Effector memory CD4-positive, alpha-beta T cell (primary cell): ENCODE measurements at places on chromosomes 3 and 15.
A peak's percentile ranks its signal among the peaks of the same experiment; 100 is the strongest.

DNA sequence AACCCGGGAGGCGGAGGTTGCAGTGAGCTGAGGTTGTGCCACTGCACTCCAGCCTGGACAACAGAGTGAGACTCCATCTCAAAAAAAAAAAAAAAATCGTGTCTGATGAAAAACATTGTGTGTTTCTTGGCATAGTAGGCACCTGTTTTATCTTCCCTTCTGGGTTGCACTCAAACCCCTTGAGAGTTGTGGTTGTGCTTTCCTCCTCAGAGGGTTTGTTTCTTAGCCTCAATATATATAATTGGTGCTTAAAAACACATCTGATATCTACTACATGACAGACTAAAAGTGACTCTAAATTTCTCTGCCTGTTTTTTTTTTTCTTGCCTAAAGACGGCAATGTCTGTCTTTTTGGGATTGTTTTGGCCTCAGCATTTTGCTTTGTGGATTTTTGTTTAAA lies 7.6 kb downstream of the NR1D2 start:
- H3K4me3 ChIP-seq, result no peak overlapping the region
- peaks cover 11% of the 10 kb centered on the region for H3K4me1 ChIP-seq
- DNase-seq, result no peak
- H3K27ac ChIP-seq, result no peak overlapping the region
- peaks cover 15% of the 10 kb centered on the region for H3K36me3 ChIP-seq

DNA sequence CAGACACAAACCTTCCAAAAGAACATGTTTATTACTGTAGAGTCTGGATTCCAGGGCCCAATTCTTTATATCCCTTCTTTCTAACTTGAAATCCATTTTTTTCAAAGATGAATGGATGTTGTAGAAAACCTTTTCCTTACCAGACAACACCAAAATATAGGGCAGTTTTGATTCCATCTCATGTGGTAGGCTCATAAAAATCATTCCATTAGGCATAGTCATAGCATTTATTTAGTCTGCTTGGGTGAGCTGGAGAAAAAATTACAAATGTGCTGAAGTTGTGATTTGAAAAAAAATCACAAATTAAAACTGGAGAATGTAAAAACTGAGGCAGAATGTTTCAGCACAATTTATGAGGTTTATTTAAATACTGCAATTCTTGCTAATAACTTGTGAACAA lies 199.3 kb upstream of the TBC1D5 start:
- H3K27ac ChIP-seq, result no peak overlapping the region
- no peaks in the 10 kb centered on the region for H3K4me1 ChIP-seq
- H3K27me3 ChIP-seq, result no peaks in the 10 kb centered on the region
- H3K36me3 ChIP-seq, result no peaks in the 10 kb centered on the region

DNA sequence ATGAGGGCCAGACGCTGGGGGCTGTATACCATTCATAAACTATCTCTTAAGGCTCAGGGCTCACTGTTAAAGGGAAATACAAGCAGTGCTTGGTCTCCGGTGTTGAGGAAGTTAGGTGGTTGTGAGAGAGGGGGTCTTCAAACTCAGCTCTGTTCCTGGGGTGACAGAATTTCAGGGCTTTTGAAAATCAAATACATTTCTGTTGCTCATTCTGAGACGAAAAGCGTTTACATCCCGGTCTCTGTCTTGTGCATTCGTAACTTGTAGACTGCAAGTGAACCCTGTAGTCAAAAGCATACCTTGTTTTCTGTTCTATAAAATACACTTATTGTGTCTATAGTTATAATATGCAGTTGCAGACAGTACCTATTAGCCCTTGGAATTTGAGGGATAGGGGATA lies 1.7 kb downstream of the SLCO3A1 start:
- H3K36me3 ChIP-seq, result no peaks in the 10 kb centered on the region
- no peak for DNase-seq
- H3K4me3 ChIP-seq, result peak overlapping the region; percentile 53
- no peaks in the 10 kb centered on the region for H3K27me3 ChIP-seq

GRCh38 chr3:99716463-99716995 lies 78.1 kb downstream of the COL8A1 start:
- H3K27me3 ChIP-seq, result no peaks in the 10 kb centered on the region
- DNase-seq, result no peak
- H3K27ac ChIP-seq, result no peak overlapping the region
- no peak overlapping the region for H3K4me3 ChIP-seq
- H3K36me3 ChIP-seq, result no peaks in the 10 kb centered on the region

DNA sequence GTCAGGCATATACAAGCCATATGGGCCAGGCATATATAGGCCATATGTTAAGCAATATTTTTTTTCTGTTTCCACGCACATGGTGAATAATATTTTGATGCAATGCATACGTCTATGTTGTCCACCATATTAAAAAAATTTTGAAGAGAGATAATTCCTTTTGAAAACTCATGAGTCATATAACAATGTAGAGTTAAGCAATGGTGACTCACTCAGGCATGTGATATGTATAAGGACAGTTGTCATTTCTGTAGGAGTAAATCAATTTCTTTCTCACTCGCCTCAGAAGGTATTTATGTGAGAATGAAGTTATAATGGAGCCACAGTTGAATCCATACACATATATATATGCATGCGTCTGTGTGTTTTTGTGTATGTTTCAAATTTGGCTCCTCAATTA lies 272.6 kb downstream of the EPHA3 start:
- no peaks in the 10 kb centered on the region for H3K36me3 ChIP-seq
- no peaks in the 10 kb centered on the region for H3K4me1 ChIP-seq
- DNase-seq, result no peak

DNA sequence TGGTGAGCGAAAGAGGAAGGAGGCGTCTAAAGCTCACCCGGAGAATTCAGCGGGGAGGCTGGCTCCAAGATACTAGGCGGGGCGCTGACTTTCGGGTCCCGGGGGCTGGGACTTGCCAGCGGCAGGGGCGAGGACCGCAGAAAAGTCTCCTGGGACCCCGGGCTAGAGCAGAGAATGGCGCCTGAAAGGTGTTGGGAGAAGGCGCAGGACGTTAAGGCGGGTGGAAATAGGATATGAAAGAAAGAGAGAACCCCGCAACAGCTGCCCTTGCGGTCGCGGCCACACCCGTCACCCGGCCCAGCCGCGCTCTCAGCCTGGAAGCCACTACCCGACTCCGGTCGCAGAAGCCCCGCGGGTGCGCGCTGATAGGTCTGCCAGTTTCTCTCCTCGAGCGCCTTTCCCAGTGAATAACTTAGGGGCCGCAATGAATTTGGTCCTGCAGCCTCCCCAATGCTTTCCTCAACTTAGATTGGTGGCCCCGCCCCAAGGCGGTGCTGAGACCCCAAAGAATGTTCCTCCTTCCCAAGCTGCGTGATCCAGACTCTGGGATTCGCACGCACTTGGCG lies 604 bp downstream of the LTK start:
- peaks cover 12% of the 10 kb centered on the region for H3K27me3 ChIP-seq
- H3K4me3 ChIP-seq, result peak overlapping the region; percentile 57
- peak; percentile 29 for DNase-seq
- no peak overlapping the region for H3K27ac ChIP-seq
- peaks cover 3% of the 10 kb centered on the region for H3K36me3 ChIP-seq

DNA sequence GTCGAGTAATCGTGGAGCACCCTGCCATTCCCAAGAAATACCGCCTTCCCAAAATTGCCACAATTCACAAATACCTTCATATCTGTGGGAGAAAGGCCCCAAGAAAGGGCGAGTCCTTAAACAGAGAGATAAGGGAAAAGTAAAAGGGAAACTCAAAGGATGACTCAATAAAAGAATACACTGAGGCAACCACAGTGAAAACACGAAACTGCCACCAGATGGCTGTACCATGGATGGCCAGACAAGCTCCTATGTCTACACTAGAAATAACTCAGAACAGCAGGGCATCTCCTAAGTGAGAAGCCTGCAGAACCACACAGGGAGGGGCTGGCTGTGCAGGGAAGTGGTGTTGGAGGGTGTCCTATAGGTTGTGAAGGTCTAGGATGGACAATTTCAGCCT lies 25.0 kb downstream of the SRGAP3 start:
- no peak for DNase-seq
- no peak overlapping the region for H3K4me3 ChIP-seq
- no peaks in the 10 kb centered on the region for H3K27me3 ChIP-seq
- no peaks in the 10 kb centered on the region for H3K36me3 ChIP-seq

DNA sequence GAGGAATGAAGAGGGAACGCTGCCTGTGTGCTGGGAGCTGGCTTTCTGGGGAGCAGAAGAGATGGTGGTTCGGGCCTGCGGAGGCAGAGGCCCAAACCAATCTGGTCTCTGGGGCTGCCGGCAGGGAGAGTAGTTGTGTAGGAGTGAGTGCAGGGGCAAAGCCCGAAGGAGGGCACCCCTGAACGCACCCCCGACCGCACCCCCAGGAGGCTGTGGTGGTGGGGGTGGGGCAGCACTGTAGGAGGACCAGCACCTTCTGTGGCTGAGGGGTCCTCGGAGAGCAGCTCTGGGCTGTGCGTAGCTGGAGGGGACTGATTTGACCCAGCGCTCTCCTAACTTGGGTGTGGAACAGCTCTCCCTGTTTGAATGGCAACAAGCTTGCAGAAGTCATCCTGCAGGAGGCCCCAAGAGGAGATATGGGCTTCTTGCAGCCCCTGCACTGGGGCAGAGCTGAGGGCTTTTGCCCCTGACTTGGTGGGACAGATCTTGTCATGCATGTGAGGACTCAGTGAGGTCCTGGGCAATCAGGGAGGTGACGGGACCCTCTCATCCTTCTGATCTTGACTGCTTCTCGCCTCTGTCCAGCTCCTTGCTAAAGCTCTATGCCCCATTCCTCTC lies 26.1 kb downstream of the C15orf39 start:
- no peaks in the 10 kb centered on the region for H3K36me3 ChIP-seq
- no peak overlapping the region for H3K4me3 ChIP-seq
- no peaks in the 10 kb centered on the region for H3K27me3 ChIP-seq
- DNase-seq, result no peak

DNA sequence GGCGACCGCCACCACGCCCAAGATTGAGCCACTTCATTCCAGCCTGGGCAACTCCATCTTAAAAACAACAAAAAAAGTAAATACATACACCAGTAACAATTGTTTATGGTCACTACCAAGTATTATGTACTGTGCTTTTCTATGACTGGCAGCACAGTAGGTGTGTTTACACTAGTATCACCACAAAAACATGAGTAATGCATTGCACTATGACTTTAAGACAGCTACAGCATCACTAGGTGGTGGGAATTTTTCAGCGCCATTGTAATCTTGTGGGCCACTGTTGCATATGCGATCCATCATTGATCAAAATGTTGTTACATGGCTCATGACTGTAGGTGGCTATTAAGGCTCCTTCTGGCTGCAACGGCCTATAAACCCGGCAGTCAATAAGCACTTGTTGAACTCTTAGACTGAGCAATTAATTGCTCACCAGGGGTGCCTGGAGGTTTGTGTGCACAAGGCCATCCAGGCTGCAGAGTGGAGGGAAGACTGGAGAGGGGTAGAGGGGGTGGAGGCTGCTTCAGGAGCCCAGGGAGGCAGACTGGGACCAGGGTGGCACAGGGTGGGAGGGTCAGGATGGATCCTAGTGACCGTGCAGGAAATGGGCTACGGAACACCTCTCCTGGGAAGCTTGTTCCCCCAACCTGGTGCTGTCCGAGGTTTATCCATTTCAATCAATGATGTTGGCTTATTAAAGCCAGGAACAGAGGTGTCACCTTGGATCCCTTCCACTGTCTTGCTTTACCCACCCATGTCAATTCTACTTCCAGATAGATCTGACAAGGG lies 17.9 kb upstream of the COPG1 start:
- H3K4me3 ChIP-seq, result no peak overlapping the region
- H3K27me3 ChIP-seq, result no peaks in the 10 kb centered on the region
- no peaks in the 10 kb centered on the region for H3K36me3 ChIP-seq

DNA sequence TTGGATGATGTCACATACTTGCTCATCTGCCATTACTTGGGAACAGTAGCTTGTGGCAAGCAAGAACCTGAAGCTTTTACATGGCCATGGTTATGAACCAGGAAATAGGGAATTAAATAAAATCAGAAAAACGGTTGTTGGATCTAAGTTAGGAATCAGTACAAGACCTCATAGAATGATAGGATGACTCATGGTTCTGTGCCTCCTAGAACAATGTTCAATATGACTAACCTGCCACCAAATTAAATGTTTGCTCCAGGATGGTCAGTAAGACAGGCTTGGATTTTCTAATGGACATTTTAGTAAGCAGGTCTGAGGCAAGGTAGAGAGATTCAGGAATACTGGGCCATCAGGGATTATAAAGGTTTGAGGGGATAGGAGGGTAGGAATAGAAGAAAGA lies 218.9 kb downstream of the PLOD2 start:
- H3K4me1 ChIP-seq, result no peaks in the 10 kb centered on the region
- no peaks in the 10 kb centered on the region for H3K36me3 ChIP-seq
- H3K27ac ChIP-seq, result no peak overlapping the region
- no peak for DNase-seq
- H3K27me3 ChIP-seq, result no peaks in the 10 kb centered on the region

GRCh38 chr3:154602241-154602640 lies 172.3 kb upstream of the GPR149 start:
- no peaks in the 10 kb centered on the region for H3K27me3 ChIP-seq
- H3K36me3 ChIP-seq, result no peaks in the 10 kb centered on the region
- H3K4me3 ChIP-seq, result no peak overlapping the region
- no peaks in the 10 kb centered on the region for H3K4me1 ChIP-seq
- H3K27ac ChIP-seq, result no peak overlapping the region
- DNase-seq, result no peak

GRCh38 chr3:73652896-73653295 lies 28.2 kb upstream of the PDZRN3 start:
- no peak overlapping the region for H3K4me3 ChIP-seq
- H3K4me1 ChIP-seq, result no peaks in the 10 kb centered on the region
- no peaks in the 10 kb centered on the region for H3K27me3 ChIP-seq
- no peak overlapping the region for H3K27ac ChIP-seq
- DNase-seq, result no peak
- no peaks in the 10 kb centered on the region for H3K36me3 ChIP-seq

DNA sequence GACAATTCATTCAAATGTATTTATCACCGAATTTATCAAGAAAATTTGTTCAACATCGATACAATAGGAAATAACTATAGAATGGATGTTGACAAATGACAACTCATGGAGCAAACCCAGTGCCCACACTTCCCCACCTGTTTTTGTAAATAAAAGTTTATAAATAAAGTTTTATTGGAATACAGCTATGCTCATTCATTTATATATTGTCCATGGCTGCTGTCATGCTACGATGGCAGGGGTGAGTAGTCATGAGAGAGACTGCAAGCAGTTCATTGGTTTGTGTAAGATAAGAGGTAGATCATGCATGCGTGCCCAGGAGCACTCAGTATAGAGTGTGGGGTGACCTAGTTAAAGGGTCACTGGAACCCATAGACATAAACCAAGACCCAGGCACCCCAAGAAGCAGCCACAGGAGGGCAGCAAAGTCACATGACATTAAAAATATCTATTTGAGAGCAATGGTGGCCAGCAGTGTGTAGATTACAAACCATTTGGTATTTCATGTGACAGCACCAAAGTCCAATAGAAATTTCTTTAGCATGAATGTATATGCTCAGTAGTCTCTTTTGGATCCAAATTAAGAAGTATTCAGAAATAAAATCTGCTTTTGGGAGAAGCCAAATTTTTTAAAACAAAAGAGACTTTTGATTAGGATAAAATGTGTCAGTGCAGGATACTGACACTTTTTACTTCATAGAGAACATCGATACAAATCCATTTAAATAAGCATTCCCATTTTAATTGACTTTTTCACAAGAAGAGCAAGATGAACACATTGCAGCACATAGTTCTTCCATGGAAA lies 794.8 kb downstream of the MCTP2 start:
- H3K27me3 ChIP-seq, result no peaks in the 10 kb centered on the region
- H3K4me3 ChIP-seq, result no peak overlapping the region
- no peak for DNase-seq
- H3K27ac ChIP-seq, result no peak overlapping the region
- no peaks in the 10 kb centered on the region for H3K36me3 ChIP-seq
